ENCODE measurements at places on chromosomes 16 and 17.

- peak; percentile 39 for DNase-seq
Measured at GRCh38 chr17:35743626-35744328, 9.3 kb downstream of the GAS2L2 start.

DNA sequence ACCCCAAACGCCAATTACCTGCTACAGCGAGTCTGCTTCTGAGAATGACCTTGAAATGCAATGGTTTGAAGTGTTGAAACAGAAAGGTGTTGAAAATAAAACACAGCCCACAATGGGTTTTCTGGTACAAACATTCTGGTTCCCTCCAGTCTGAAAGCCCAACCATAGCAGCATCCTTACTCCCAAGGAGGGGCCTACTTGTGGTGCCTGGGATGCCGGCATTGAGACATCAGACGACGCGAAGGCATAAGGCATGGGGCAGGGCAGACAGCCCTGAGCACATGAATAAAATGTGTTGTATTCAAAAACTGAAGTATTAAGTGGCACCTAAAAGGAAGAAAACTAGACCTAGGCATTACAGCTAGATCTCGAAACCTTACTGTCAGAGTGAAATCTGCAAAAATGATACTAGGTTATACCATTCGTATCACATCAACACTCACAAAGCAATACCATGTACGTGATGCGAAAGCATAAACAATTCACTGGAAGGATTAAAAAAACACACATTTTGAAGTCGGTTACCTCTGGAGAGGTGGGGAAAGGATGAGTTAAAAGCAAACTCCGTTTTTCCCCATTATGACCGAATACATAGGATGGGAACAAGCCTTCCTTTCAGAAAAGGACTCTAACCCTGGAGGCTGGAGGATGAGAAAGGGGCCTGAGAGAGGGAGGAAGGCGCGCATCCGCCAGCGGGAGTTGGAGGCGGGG lies 702 bp downstream of the NUDT21 start:
- DNase-seq: no peak

DNA sequence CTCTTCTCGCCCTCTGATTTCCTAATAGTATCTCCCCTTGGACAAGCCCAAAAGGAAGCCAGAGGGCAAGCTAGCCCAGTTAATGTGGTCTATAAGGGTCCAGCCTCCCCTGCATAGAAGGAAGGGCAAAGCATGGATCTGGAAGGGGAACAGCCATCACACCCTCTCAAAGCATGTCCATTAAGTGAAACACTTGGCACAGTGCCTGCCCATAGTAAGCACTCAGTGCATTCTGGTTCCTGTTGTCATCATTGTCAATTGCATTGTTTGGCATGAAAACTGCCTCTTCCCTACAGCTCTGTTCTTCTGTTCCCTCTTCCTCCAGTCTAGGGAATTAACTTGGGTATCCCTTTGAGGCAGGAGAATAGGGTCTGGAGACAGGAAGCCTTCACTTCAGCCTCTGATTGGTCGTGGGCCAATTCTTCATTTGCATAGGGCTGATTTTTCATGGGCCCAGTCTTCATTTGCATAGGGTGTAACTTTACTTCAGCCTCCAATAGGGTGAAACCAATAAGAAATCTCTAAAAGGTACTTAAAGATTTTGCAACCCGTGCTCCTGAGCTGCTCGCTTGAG lies 81.4 kb downstream of the C17orf67 start:
- DNase-seq: no peak

GRCh38 chr17:72158895-72159885 lies 38.4 kb downstream of the SOX9 start:
- no peak for DNase-seq

GRCh38 chr17:73278465-73279453 lies 17.1 kb upstream of the CPSF4L start:
- no peak for DNase-seq

GRCh38 chr17:51630101-51630671 lies 369.8 kb downstream of the UTP18 start:
- no peak for DNase-seq

DNA sequence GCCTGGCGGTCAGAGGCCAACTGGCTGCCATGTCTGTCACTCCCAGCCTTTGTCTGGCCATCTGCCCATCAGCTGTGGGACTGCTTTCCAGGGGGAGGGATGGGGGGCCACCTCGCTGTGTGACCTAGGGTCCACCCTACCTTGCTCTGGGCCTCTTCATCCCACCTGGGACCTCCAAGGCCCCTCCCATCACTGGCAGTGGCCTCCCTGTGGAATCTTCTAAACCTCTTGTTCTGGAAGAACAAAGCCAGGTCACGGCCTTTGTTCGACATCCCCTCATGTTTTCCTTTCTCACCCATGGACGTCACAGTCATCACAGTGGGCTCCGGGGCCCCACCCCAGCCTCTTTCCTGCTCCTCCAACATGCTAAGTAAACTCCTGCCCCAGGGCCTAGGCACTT lies 24.0 kb downstream of the SPNS2 start:
- DNase-seq: no peak

DNA sequence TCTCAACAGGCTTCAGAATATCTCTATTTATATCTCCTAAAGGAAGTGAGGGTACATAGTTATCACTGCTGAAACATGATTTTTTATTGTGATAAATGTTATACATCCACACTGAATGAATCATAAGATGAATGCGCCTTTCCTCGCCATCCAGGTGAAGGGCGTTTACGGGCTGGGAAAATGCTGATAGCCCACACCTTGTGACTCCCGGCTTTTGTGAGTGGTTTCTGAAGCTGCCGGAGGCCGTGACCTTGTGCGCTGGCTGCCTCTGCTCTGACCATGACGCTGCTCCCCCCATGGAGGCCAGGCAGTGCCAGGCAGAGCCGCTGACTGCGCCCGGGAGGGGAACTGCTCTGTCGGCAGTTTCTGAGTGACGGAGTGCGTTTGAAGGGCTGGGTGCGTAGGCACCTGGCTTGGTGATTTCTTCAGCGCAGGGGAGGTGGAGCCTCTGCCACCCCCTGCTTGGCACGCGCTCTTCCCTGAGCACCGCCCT lies 97.2 kb downstream of the RAP1GAP2 start:
- DNase-seq: no peak

- DNase-seq: no peak
Measured at GRCh38 chr17:82702231-82702927, 3.9 kb upstream of the RAB40B start.

Measured in stimulated activated naive CD8-positive, alpha-beta T cell treated with anti-CD3 and anti-CD28 coated beads, Interleukin-15, Interleukin-2, amounts not matched to agents 100 U/mL and 50 U/mL, for 24 hours (primary cell).